ENCODE measurements at places on chromosomes 12 and 14. TPM values are rescaled to one million over a fixed set of nuclear protein-coding genes. Genes with fewer than 3 reads are reported as not detected.
A peak's percentile ranks its signal among the peaks of the same experiment; 100 is the strongest.

DNA sequence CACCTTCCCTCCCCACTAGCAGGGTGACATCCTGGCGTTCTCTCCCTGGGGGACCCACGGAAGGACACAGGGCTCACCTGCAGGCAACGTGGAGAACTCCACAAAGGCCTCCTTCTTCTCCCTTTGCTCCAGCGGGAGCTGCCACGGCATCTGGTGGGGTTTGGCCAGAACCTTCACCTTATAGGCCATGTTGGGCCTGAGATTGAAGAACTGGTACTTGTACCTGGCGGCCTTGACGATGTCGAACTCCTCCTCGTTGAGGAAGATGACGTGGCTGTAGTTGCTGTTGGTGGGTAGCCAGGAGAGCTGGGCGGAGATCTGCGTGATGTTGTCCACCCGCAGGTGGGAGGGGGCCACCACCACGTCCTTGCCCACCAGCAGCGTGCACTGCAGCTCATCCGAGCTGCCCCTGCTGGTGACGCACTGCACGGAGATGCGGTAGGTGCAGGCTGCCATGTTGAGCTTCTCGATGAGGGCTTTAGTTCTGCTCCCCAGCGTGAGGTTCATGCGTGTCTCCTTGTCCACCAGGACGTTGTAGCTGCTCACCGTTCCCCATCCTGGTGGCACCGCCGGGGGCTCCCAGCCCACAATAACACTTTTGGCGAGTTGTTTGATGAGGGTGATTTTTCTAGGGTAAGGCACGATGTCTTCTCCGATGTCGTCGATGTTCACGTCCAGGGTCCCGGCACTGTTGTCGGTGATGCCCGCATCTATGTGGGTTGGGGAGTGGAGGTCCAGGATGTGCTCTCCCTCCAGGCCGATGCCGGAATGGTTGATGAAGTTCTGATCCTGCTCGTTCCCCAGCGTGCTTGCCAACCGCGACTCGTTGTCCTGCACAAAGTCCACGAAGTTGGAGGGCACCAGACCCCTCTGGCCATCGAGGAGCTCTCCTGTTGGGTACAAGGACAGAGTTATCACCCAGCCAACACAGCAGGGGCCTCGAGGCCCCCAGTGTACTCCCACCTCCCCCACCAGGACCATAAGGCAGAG is 104.4 kb downstream of the PIWIL1 start:
- H3K27me3 ChIP-seq = no peaks in the 10 kb centered on the region
- no peak overlapping the region for H3K4me3 ChIP-seq
- no peaks in the 10 kb centered on the region for H3K36me3 ChIP-seq
- DNase-seq = no peak
- no peak overlapping the region for H3K27ac ChIP-seq
- H3K4me1 ChIP-seq = no peaks in the 10 kb centered on the region

DNA sequence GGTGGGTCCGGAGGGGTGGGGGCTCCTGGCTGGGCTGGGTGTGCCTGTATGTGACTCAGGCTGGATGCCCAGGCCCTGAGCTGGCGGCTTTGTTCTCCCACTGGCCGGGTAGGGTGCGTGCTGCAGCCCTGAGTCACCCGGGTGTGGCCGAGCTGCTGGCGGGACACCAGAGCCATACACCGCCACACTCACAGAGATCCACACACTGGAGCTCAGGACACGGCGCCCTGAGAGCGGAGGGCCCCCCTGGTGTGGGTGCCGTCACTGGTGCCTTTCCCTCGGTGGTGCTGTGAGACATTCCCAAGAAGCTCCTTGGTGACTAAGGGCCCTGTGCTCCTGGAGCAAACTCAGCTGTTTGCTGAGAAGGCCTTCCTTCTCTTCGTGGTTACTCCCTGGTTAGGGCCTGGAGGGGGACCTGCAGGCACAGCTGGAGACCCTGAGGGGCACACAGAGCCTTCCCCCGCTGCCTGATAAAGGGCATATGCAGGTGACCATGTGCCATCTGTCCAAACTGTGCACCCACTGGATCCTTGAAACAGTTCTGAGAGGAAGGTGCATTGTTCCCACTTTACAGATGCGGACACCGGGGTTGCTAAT is 44.3 kb downstream of the KRT80 start:
- DNase-seq = peak; percentile 96
- H3K36me3 ChIP-seq = no peaks in the 10 kb centered on the region
- H3K4me1 ChIP-seq = peaks cover 3% of the 10 kb centered on the region
- no peaks in the 10 kb centered on the region for H3K27me3 ChIP-seq
- no peak overlapping the region for H3K4me3 ChIP-seq
- H3K27ac ChIP-seq = peak overlapping the region; percentile 78

The KRT79 gene
- total RNA-seq = not detected

DNA sequence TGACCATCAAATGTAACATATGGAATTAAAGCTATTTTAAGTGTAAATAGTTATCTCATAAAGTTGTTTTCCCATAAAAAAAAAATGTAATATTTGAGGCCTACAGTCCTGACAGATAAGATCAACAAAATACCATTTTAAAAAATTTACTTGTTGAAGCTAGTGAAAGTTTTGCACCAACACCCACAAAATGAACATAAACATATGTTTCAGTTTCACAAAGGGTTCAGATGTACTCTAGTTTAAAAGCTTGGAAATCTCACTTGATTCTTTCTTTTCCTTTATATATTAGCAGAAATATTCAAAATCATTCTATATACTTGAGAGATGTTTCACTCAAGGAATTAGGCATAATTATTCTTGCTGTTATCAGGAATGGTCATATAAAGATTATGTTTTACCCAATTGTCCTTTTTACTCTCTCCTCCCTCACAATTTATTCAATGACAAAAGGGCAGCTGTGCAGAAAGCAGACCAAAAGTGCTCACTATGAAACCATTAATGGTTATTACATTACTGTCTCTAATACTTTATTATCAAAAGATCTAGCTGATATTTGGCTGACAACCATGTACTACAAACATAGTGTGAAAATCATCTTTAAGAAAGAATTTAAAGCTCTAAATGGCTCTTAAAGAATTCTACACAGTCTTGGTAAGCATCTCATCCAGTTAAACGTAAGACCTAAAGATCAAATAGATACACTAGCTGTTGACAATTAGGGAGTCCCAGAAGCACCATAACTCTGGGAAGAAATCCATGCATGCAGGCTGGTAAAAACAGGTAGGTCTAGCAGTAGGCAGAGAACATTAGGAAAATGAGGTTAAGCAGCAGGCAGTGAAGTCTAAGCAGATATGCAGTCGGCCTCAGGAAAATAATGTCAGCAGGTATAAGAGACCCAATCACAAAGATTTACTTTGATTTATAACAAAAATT is 28.8 kb downstream of the KIF21A start:
- DNase-seq = no peak
- no peaks in the 10 kb centered on the region for H3K36me3 ChIP-seq
- H3K27me3 ChIP-seq = no peaks in the 10 kb centered on the region
- H3K4me1 ChIP-seq = no peaks in the 10 kb centered on the region
- H3K27ac ChIP-seq = no peak overlapping the region

The NKX2-1 gene
- total RNA-seq = not detected

The DPF3 gene
- total RNA-seq = 0.97 TPM

- no peak overlapping the region for H3K27ac ChIP-seq
- no peaks in the 10 kb centered on the region for H3K4me1 ChIP-seq
- DNase-seq = no peak
- no peaks in the 10 kb centered on the region for H3K36me3 ChIP-seq
- H3K4me3 ChIP-seq = no peak overlapping the region
Observed at GRCh38 chr14:101063121-101063520, 159.6 kb upstream of the RTL1 start.

- peak overlapping the region; percentile 71 for H3K27ac ChIP-seq
- peaks cover 14% of the 10 kb centered on the region for H3K4me1 ChIP-seq
- H3K4me3 ChIP-seq = no peak overlapping the region
- DNase-seq = peak; percentile 89
Observed at GRCh38 chr14:92750994-92751400, 2.6 kb upstream of the LGMN start.

DNA sequence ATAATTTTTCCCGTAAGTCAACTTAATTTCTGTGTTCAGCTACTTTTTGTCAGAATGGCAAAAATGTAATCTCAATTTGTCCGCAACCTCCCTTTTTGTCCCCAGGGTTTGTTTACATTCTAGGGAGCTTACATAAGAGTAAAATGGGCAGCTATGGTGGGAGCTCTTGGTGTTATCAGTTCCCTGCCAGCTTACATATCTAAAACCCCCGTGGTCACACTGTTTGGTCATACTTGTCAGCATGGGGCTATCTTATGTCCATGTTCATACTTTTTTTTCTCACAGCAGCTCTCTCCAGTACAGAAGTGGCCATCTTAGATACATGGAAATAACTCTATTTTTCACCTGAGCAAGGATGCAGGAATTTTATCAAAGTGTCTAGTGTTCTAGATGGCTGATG is 16.7 kb downstream of the SLCO1C1 start:
- no peak overlapping the region for H3K27ac ChIP-seq
- no peak for DNase-seq
- H3K36me3 ChIP-seq = no peaks in the 10 kb centered on the region
- H3K4me3 ChIP-seq = no peak overlapping the region
- no peaks in the 10 kb centered on the region for H3K27me3 ChIP-seq

The LALBA gene
- not detected for total RNA-seq

The TMEM132D gene
- not detected for total RNA-seq

- H3K27me3 ChIP-seq = no peaks in the 10 kb centered on the region
- DNase-seq = no peak
- H3K27ac ChIP-seq = no peak overlapping the region
- H3K4me1 ChIP-seq = peaks cover 11% of the 10 kb centered on the region
- H3K36me3 ChIP-seq = no peaks in the 10 kb centered on the region
- H3K4me3 ChIP-seq = no peak overlapping the region
Observed at GRCh38 chr14:71799841-71800240, 132.4 kb upstream of the RGS6 start.

DNA sequence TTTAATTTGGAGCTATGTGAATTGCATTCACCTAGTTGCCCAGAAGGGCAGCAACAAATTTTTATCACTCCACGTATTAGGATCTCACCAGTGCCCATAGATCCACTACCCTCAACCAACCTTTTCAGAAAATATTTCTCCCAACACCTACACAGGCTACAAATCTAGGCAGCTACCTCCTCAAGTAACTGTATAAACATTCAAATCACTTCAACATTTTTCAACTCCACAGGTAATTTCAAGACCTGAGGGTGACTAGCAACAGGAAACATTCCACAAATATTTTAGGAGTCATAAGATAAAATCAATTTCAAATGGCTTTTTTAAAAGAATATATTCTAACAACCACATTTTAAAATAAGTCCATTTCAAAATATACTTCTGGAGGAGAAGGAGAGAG is 12.9 kb downstream of the PHLDA1 start:
- no peaks in the 10 kb centered on the region for H3K27me3 ChIP-seq
- no peak overlapping the region for H3K4me3 ChIP-seq
- DNase-seq = no peak
- H3K4me1 ChIP-seq = peaks cover 7% of the 10 kb centered on the region
- H3K36me3 ChIP-seq = no peaks in the 10 kb centered on the region

DNA sequence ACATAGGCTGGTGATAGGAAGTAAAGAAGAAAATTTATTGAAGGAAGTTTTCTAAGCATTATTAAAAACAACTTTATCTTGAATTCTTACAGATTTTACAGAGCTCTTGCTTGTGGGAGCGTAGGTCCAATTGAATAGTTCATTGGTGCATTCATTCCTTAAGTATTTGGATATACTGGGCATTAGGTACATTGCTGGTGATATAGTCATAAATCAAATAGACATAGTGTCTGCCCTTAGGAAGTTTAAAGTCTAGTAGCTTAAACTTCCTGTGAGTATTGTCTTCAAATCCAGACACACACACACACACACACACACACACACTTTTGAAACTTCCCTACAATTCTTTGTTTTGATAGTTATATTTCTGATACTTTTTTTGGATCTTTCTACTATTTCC is 226.7 kb downstream of the FUT8 start:
- H3K4me3 ChIP-seq = no peak overlapping the region
- no peak overlapping the region for H3K27ac ChIP-seq
- H3K27me3 ChIP-seq = no peaks in the 10 kb centered on the region
- no peak for DNase-seq

GRCh38 chr12:106299202-106299774 is 3.2 kb upstream of the TCP11L2 start:
- H3K4me1 ChIP-seq = peaks cover 16% of the 10 kb centered on the region
- H3K27me3 ChIP-seq = no peaks in the 10 kb centered on the region
- no peak overlapping the region for H3K4me3 ChIP-seq
- no peak for DNase-seq
- no peak overlapping the region for H3K27ac ChIP-seq
- H3K36me3 ChIP-seq = no peaks in the 10 kb centered on the region

DNA sequence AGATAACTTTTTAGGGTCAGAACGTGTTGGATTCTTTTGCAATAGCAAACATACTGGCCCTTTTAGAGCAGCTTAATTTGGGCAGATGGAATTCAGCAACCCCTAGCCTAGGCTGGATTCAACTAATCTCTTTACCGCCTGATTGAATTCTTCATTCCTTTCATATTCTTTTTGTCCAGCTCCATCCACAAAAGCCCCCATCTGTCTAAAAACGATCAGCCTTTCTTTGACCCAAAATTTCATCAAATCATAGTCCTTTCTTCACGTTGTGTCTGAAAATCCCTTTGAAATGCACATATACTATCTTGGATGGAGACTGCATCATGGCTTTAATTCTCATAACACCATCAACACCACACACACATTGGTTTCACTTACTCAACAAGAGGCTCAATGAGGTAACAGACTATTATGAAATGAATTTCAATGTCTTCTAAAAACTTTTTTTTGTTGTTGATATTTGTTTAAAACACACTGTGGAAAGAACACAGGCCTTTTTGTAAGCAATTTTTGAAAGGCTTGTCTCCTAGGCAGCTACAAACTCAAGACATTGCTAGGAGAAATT is 128.0 kb upstream of the EEA1 start:
- H3K27me3 ChIP-seq = no peaks in the 10 kb centered on the region
- H3K36me3 ChIP-seq = no peaks in the 10 kb centered on the region
- H3K4me1 ChIP-seq = no peaks in the 10 kb centered on the region
- H3K4me3 ChIP-seq = no peak overlapping the region

The SDSL gene
- total RNA-seq = 44.4 TPM

DNA sequence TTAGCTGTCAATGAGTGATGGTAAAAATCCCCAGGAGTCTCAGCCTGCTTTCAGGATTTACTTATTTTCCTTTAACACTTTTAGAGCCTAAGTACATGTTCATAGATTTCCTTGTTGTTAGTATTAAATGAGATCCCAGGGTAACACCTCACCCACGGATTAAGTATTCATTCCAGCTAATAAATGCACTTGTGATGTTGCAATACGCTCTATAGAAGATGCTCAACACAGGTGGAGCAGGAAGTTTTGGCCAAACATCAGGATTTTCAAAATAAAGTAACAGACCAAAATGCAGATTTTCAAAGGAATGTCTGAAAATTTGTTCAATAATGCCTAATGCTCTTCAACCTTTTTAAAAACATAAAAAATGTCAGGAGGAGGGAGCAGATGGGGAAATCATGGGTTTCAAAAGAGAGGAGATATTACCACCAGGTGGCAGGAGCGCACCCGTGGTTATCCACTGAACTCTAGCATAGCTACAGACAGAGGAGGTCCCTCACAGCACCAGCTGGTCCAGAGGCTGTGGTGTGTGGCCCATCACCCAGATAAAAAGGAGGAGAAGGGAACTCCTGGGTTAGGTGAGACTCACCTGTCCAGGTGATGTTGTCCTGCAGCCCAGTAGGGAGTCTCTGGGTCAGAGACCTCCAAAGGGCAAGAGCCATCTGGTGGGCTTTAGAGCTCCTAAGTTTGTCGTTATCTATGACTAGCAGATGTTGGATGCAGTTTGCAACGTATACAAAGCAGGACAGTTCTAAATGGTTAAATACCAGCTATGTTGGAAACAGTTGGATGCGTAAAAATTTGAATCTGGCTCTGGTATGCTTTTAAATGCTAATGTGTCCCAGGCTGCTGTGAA is 1158.4 kb upstream of the TMEM132C start:
- peak; percentile 69 for DNase-seq
- H3K27ac ChIP-seq = no peak overlapping the region
- no peaks in the 10 kb centered on the region for H3K27me3 ChIP-seq
- H3K4me3 ChIP-seq = no peak overlapping the region

Measured in adrenal gland (tissue), 19 donors.